Transverse colon (tissue), 4 donors: ENCODE measurements at places on chromosomes 2 and 18. TPM values are rescaled to one million over a fixed set of nuclear protein-coding genes. Genes with fewer than 3 reads are reported as not detected.

Gene RMDN2
- 14.1 TPM for total RNA-seq

Gene TMEM37
- total RNA-seq = 166 TPM

Gene TTC21B
- 21.0 TPM for total RNA-seq

Gene MARCHF4
- total RNA-seq = 1.4 TPM

Gene CFC1
- total RNA-seq = not detected

Gene GKN1
- not detected for total RNA-seq

Gene VAMP5
- total RNA-seq = not detected

Gene CNGA3
- 0.40 TPM for total RNA-seq

Gene SALL3
- total RNA-seq = not detected

Gene OTX1
- total RNA-seq = not detected

Gene TMEM200C
- total RNA-seq = 3.7 TPM

DNA sequence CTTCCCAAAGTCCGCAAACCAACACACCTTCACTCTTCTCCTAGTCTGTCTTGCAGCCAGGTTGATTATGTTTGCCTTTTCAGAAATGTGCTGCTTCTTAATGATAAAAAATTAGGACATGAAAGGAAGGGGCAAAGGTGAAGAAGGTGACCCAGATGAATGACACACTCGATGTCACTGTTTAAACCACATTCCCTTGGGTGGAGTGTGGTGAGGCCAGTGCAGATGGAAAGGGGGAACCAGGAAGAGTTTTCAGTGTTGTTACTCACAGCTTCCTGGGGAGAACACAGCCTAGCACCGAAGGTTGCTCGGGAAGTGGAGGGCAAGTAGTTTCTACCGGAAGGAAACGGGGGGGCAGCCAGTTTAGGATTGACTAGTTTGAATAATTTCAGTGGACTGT is 57.2 kb upstream of the BOD1L2 start:
- DNase-seq = no peak

GRCh38 chr18:55380589-55380988 is 207.4 kb downstream of the TCF4 start:
- DNase-seq = no peak

- peak; percentile 3 for DNase-seq
Measured at GRCh38 chr18:48821251-48821590, 129.5 kb downstream of the SMAD7 start.

- no peak for DNase-seq
Measured at GRCh38 chr18:35577045-35577848, 4.3 kb upstream of the GALNT1 start.

DNA sequence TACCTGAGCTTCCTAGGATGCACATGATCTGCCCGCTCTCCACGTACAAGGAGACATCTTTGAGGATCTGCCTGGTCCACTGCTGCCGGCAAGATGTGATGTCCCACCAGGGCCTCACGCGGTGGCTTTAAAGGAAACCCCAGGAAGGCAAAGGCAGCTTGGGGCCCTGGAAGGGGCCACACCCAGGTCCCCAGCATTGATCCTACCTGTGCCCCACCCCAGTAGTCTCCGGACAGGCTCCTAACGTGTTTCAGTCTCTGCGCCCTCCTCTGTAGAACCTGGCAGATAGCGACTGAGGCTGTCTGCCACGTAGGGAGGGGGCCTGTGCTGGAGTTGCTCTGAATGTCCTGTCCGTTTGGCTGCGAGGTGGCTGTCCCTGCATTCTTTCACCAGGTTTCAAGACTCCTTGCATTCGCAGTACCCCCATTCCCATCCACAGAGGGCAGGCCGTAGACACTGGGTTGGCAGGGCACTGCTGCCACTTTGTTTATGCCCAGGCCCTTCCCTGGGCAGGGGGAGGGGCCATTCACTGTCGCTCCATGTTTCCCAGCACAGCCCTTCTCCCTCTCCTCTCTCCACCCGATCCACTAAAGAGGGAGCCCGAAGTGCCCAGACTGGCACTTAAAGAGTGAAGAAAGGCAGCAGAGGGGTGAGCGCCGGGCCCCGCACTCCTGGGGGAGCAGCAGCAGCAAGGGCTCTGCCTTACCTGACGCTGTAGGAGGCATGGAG is 644 bp downstream of the ABCG5 start:
- no peak for DNase-seq

DNA sequence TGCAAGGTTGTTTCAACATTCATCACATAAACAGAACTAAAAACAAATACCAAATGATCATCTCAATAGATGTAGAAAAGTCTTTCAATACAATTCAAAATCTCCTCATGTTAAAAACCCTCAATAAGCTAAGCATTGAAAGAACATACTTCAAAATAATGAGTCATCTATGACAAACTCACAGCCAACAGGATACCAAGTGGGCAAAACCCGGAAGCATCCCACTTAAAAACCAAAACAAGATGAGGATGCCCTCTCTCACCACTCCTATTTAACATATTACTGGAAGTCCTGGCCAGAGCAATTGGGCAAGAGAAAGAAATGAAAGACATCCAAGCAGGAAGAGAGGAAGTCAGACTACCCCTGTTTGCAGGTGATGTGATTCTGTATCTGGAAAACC is 992.2 kb upstream of the PIK3C3 start:
- DNase-seq = no peak

DNA sequence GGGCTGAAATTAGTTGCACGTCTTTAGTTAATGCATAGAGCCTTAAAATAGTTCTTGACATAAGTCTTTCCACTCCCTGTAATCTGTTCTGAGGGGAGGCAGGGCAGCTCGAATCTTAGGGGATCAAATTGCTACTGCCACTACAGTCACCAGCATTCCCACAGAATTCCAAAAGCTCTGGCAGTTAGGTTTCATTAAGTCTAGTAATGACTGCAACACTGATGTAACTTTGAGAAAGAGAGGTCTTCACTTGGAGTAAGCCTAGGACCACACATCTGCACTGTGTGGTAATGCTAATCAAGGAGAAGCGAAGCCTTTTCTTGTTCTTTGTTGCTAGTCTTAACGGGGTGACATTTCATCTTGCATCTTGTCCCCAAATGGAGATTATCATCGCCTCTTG is 19.3 kb upstream of the NCK2 start:
- no peak for DNase-seq

DNA sequence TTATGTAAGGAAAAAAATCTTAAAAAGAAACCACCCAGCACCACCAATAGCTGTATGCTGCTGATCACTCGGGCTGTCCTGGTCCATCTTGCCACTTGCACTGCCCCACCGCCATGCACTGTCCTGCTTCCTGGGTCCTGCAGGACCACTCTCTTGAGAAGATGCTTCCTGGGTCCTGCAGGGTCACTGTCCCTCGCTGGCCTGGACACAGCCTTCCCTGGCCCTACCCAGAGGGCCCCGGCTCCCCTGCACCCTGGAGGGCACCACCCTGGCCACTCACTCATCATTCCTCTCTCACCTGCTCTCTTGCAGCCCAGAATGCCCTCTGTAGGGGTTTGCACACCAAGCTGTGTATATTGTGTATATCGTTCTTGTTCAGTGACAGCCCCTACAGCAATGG is 2.4 kb upstream of the OTOS start:
- DNase-seq = no peak

DNA sequence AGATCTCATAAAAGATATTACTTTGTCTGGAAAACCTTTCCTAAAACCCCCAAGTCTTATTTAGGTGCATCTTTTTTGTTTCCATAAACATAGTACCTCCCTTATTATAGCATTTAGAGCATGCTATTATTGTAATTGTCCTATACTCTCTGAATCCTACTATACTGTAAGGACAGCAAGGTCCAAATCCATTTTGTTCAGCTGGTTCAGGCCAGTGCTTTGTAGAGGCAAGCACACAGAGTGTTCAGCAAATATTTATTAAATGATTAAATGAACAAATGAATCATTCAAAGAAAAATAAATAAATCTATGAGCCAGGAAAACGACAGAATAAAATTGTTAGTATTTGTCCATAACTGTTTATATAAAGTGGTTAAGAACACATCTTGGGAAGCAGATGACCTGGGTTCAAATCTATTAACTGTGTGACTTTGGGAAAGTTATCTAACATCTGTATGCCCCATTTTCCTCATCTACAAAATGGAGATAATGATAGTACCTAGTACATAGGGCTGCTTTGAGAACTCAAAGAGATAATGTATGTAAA is 86.0 kb downstream of the COL3A1 start:
- no peak for DNase-seq

GRCh38 chr2:199693861-199694260 is 157.1 kb downstream of the FTCDNL1 start:
- no peak for DNase-seq

GRCh38 chr2:100075532-100075931 is 66.9 kb downstream of the AFF3 start:
- DNase-seq = no peak

GRCh38 chr2:34997779-34998178 is 1357.8 kb upstream of the CRIM1 start:
- DNase-seq = no peak

DNA sequence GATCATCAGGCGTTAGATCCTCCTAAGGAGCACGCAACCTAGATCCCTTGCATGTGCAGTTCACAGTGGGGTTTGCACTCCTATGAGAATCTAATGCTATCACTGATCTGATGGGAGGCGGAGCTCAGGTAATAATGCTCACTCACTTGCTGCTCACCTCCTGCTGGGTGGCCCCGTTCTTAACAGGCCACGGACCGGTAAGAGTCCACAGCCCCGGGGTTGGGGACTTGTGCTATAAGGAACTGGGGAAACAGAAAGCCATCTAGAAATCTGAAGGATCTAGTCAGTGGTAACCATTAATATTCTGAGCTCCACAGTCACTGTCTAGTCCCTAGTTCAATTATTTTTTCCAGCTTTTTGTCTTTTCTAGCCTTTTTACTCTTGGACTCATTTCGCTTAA is 44.7 kb upstream of the GAREM2 start:
- no peak for DNase-seq

- DNase-seq = no peak
Measured at GRCh38 chr2:237517990-237518389, 30.9 kb downstream of the MLPH start.

- no peak for DNase-seq
Measured at GRCh38 chr2:214019229-214019972, 391.5 kb upstream of the VWC2L start.

- DNase-seq = no peak
Measured at GRCh38 chr2:12697617-12698016, 19.1 kb upstream of the TRIB2 start.

- DNase-seq = no peak
Measured at GRCh38 chr2:67631483-67631882, 234.3 kb downstream of the ETAA1 start.

- no peak for DNase-seq
Measured at GRCh38 chr2:122528061-122528460, 772.6 kb downstream of the TSN start.

- DNase-seq = no peak
Measured at GRCh38 chr2:104793966-104794365, 59.9 kb upstream of the POU3F3 start.

DNA sequence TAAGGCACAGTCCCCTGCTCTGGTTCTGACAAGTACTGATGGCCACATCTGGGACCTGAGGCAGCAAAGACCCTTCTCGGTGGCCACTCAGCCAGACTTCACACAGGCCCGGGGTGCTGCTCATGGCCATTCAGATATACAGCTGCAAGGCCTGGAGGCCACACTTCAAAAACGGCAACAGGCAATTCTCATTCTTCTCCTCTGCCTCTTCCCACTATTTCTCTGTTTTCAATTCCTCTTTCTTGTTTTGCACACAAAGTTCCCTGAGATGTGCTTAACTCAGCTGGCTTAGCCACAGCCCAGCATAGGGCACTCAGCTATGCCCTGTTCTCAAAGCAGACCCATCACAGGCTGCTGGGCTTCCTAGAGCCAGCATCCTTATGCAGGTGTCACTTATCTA is 29.9 kb downstream of the PTPN18 start:
- DNase-seq = no peak

GRCh38 chr18:76985951-76986236 is 146.7 kb downstream of the MBP start:
- DNase-seq = no peak

- DNase-seq = peak; percentile 17
Measured at GRCh38 chr2:238596571-238597551, 170.1 kb downstream of the ASB1 start.

GRCh38 chr2:25596516-25597244 is 76.7 kb downstream of the DTNB start:
- DNase-seq = no peak

DNA sequence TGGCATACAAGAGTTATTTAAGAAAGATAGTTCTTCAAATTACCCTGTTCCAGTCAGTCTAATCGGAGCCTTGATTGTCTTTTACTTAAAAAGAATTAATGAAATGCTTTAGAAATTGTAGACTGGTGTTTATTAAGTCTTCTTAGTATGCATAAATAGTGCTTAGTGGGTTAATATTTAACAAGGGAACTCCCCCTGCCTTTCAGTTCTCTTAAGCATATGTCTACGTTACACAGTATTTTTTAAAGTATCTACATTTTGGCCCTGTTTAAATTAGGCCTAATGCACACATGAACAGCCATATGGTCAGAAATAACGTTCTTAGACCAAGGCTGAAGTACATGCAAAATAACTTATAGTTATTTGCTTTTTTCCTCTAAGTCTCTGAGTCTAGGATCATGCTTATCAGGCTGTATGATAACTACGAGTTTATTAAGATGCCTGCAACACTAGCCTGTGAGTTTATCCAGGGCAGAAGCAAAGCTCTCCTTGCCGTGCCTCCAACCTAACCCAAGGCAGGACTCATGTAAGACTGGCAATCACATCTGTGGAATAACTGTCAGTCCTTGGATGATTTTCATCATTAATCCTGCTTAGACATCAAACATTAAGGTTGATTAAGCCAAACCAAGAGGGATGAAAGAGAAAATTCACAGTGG is 6.7 kb downstream of the BCL2 start:
- no peak for DNase-seq

GRCh38 chr2:25497918-25498407 is 156.2 kb upstream of the DNMT3A start:
- no peak for DNase-seq

GRCh38 chr2:105928563-105928962 is 183.9 kb downstream of the NCK2 start:
- DNase-seq = no peak

DNA sequence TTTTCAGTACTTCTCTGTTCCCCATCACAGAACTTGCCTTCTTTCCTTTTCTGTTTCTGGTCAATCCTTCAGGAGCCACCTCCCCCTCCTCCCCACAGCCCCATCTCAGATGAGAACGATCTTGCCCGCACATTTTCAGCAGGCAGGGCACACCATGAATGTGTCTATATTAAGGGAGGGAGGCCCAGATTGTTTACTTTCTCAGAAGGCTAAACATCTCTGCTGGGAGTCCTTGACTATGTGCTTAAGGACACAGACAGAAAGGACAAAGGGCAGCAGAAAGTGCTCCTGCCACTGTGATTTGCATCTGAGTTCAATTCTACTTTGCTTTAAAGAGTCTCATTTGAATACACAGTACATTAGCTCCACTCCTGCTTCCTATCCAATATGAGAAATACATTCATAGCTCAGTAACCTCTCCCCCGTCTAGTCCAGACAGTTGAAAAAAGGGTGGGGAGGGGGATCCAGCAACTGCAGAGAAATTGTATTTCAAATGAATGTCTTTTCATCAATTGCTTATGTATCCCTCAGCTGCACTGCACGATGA is 175.0 kb upstream of the PARD3B start:
- DNase-seq = no peak

- DNase-seq = no peak
Measured at GRCh38 chr2:147500819-147501395, 343.9 kb upstream of the ACVR2A start.

GRCh38 chr2:26720322-26721114 is 28.0 kb downstream of the KCNK3 start:
- DNase-seq = peak; percentile 74
